ENCODE measurements at places on chromosomes 4 and X. TPM values are rescaled to one million over a fixed set of nuclear protein-coding genes. Genes with fewer than 3 reads are reported as not detected.

DNA sequence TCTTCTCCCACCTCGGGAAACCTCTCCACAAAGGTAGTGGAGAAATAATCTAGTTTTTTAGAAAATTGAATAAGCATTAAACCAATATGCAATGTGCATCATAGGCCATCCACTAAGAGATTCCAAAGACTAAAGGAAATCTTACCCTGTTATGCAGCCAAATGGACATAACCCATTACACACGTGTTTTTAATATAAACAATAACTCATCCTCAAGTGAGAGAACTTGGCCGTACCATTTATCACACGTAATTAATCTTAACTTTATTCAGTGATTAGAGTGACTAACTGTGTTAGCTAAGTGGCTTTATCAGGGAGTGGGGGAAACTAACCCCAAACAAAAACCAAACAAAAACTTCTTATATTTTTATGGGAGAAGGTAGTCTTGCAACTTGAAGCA lies 57.8 kb downstream of the AFM start:
- DNase-seq = no peak

DNA sequence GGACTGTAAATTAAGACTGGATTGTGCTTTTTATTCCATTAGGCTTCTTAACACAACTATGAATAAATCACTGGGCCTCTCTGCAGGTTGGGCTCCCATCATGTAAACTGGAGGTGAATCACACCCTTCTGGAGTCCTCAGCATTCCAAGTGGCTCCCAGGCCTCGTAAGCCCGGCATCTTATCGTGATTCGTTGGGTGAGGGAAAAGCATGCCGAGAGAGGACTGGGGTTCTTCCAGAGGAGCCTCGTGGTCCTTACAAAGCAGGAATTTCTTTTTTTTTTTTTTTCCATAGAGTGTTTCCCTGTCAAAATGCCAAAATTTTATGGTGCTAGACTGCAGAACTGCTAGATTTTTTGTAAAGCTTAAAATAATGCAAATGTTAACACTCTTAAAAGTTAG lies 20.0 kb downstream of the CLDN22 start:
- no peak for DNase-seq

GRCh38 chr4:17587094-17587822 lies 10.3 kb downstream of the LAP3 start:
- no peak for DNase-seq

GRCh38 chrX:46856483-46856882 lies 19.6 kb downstream of the RP2 start:
- no peak for DNase-seq

GRCh38 chr4:37999000-37999716 lies 39.0 kb downstream of the PTTG2 start:
- DNase-seq = no peak

DNA sequence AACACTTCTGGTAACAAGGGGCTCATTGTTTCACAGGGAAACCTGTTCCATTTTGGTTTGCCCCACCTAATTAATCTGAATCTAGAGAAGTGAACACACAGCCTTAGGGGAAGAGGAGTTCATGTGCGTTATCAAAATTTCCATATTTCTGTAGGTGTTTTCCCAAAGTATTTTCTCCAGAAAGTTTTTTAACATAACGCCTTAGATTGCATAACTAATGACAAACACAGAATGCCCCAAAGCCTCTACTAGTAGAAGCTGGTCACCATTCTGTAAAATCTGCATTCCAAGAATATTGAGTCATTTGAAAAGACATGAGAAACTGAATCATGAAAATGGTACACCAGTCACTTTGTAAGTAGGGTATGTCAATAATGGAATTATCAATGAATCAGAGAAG lies 41.1 kb downstream of the IL13RA2 start:
- no peak for DNase-seq

DNA sequence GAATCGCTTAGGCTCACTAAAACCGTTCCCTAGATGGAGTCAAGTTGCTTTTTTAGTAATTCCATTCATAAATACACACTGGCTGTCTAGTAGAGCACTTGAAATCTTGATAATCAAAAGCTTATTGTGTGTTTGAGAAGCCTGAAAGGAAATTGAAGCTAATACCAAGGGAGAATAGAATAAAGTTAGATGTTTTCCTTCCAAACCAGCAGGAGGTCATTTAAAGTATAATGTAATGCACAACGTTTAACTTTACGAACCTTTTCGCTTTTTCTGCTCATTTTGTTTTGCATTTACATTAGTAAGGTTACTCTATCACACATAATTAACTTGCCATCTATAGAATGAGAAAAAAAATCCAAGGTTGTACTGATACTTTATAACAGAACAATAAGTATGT lies 440.9 kb downstream of the NKX6-1 start:
- no peak for DNase-seq

GRCh38 chr4:139833151-139833910 lies 167.7 kb downstream of the MGST2 start:
- DNase-seq = no peak

DNA sequence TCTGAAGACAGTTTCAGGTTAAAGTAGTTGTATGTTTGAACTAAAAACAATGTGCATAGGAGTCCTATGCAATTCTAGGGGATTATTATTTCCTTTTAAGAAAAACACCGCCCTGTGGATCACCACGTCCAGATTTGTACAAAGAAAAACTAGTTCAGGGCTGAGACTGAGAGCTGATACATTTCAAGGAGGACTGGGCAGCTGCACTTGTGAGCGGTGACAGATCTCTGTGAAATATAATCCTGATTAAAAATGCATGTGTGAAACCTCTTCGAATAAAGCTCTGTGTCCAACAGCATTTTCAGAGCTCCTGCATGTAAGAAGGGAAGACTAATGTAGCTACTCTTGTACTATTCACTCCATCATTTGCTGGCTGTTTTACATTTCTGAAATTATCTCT lies 365.8 kb upstream of the PITX2 start:
- no peak for DNase-seq

DNA sequence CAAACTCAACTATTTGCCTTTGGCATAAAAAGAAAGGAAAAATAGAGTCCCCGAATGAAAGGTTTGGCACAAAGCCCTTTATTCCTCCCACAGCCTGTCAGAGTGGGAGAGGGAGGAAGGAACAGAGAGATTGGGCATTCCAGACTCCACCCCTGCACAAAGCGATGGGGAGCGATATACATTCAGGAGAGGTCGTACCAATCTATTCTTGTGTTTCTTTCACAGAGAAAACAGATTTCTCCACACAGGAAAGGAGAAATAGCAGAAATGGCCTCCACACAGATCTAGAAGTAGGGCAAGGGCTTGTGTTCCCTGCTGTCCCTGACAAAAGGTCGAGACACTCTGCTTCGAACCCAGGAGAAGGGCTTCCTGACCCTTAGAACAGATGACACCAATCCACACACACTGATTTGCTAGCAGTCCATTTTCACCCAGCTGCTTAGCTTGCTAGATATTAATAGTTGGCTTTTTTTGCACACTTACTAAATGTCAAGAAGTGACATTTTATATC lies 197.4 kb downstream of the MAML3 start:
- DNase-seq = no peak

DNA sequence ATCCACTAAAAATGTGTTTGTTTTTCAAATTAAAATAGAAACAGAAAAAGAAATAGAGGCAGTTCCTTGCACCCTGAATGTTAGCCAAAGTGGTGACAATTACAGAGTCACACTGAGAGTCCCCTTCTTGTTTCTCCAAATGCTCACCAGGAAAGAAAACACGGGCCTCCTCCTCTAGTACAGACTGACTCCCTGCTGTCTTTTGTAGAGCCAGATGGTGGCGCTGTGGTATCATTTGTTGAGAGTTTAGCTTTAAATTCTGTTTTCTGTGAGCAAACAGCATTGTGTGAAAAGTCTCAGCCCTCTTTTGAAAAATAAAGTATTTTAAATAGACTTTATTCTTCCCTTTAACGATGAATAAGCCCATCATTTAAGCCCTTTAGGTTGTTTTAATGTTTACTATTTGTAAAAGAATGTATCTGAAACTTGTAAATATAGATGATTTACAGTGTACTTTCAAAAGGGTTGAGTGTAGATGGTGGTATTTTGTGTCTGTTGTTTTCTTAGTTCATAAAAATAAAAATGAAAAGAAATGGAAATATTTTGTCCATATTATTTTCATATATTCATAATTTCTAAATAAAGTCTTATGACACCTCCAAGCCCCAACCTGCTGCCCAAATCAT lies 36.9 kb upstream of the ATOH1 start:
- peak; percentile 34 for DNase-seq

- no peak for DNase-seq
Observed at GRCh38 chrX:25295466-25295865, 279.7 kb upstream of the ARX start.

DNA sequence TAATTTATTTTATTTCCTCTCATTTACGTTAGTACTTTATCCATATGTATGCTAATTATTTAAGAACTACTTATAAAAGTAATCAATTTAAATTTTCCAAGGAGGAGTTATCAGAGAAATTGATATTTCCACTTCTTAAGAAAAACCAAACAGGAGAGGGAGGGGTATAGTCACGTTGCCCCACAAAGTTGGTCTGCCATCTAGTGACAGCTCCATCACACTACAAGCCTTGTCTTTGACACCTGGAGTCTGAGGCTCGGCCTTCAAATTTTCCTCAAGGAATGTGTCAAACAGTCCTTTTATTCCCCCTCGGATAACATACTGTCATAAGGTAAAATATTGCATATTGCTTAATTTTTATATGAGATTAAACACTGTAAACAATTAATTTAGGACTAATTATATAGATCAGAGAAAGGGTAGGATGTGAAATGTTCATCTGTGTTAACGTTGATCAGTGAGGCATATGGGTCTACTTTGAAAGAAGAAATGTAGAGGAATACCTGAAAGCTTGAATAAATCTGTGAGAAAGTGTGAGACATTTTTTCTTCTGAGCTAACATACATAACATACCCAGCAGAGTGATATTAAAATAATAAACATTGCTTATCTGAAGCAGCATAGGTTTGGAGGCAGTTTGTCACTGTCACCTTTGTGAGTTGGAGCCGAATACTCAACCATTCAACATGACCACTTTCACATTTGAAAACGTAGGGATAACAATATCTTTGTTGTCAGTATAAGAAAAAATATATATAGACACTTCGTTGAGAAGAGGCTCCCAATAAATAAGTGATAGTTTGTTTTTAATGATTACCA lies 114.4 kb downstream of the GLRA3 start:
- peak; percentile 16 for DNase-seq

DNA sequence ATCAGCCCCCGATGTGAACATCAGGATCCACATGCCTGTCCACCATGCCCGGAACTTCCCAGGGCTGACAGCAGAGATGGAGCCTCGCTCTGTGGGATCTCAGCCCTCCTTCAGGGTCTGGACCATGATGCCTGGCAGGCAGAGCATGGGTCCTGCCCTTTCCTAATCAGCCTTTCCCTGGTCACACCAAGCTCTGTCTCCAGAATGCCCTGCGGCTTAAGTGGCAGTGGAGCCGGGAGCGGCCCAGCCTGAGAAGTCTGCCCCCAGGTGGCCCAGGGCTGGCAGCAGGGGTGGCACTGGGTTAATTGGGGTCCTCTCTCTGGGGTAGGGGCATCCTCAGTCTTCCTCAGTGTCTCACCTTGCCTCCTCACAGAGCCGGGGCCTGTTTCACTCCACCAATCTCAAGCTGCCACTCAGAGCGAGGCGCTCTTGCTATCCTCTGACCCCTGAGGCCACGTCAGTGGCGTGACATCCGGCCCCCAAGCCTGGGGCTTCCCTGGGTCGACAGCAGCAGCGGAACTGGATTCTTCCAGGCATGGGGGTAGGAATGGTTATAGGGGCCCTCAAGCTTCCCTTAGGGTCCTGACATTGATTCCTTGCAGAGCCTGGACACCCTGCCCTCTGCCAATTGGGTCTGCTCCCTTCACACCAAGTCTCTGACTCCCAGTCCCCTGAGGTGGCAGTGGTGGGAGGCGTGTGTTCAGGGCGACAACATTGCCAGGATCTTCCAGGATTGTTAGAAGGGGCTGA lies 20.8 kb upstream of the TMEM185A start:
- no peak for DNase-seq

- no peak for DNase-seq
Observed at GRCh38 chrX:122087341-122087740, 1039.9 kb downstream of the GLUD2 start.

GRCh38 chr4:41866799-41867677 lies 68.2 kb upstream of the TMEM33 start:
- no peak for DNase-seq

Gene CACNA1F
- total RNA-seq = 0.50 TPM

Gene NHSL2
- total RNA-seq = 8.7 TPM

Gene USP9X
- total RNA-seq = 45.9 TPM

Gene S100P
- total RNA-seq = 176 TPM

Gene ABLIM2
- total RNA-seq = 0.13 TPM

Data from activated CD4-positive, alpha-beta memory T cell treated with anti-CD3 and anti-CD28 coated beads, Interleukin-2, amount 10 ng/mL, durations not matched to agents 7 days and 5 days (primary cell).